NCI-H1092 (cell line): ENCODE measurements at places on chromosomes 11 and 22.

- no peak for DNase-seq
Measured at GRCh38 chr22:31905356-31905755, 39.0 kb upstream of the YWHAH start.

- DNase-seq, result no peak
Measured at GRCh38 chr22:39220890-39221850, 23.6 kb downstream of the PDGFB start.

GRCh38 chr22:48900327-48900597 lies 927.4 kb downstream of the BRD1 start:
- no peak for DNase-seq

- DNase-seq, result no peak
Measured at GRCh38 chr11:119696378-119697222, 32.4 kb downstream of the NECTIN1 start.

DNA sequence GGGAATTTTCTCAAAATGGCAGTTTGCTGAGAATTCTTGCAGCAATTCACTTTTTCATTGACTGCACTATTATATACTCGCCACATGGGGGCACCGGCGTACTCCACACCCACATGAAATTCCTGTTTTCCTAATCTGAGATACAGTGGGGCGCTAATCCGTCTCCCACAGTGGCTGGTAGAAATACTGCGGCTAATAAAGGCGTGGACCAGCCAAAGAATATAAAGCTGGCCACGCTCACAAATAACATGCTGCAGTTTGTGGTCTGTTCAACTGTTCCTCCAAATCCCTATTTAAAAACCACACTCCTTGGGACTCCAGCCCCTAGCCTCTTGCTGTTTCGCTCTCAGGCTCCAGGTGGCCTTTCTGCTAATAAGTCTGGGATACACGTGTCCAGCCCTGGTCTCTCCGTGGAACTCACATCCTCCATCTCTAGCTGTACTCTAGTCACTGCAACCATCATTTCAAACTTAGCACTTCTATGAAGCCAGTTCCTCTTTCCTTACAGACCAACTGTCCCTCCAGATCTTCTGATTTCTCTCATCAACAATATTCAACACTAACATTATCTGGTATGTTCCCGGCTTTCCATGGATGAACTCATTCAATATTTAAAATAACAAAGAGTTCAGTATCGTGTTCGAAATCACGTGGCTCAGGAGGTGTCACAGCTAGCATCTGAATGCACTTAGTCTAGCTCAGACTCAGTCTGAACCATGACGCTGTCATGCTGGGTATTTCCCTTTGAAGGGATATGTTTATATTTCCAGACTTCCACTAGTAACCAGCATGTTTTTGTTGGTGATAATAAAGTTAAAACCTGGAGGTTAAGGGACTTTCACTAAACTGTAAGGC lies 22.0 kb downstream of the TBRG1 start:
- DNase-seq, result peak; percentile 45

GRCh38 chr22:49340406-49340805 lies 487.3 kb downstream of the BRD1 start:
- no peak for DNase-seq
